ENCODE measurements at places on chromosomes 4 and X.

DNA sequence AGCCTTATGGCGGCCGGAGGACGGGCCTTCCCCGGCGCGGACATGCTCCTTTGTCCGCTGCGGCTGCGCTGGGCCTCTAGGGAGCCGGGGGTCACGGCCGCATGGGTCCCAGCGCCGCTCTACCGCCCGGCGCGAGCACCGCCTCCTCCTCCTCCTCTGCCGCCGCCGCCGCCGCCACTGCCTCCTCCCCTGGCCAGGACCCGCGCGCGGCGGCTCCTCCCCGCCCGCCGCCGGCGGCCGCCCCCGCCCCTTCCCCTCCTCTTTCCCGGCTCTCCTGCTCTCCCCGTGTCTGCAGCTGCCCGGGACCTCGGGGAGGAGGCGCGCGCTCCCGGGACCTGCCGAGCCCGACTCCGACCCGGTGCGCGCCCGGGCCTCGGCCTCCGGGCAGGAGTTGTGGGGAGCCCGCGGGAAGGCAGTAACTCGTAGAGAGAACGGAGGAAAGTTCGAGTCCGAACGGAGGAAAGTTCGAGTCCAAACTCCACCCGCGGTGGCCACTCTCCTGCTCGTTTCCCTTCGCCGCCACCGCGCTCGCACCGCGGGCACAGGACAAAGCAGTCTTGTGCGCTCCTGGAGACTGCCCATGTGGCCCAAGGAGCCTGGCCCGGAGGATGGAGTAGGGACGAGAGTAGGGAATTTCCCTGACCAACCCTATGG is at the start of gene ADGRA3:
ADGRA3 (minus strand) TSS at position 179 of the 654 bp plus-strand sequence. CDS start 282 bp downstream, outside the sequence.
- no peak for DNase-seq

- no peak for DNase-seq
These were observed 31.6 kb upstream of the SPARCL1 start for GRCh38 chr4:87560802-87561201.

DNA sequence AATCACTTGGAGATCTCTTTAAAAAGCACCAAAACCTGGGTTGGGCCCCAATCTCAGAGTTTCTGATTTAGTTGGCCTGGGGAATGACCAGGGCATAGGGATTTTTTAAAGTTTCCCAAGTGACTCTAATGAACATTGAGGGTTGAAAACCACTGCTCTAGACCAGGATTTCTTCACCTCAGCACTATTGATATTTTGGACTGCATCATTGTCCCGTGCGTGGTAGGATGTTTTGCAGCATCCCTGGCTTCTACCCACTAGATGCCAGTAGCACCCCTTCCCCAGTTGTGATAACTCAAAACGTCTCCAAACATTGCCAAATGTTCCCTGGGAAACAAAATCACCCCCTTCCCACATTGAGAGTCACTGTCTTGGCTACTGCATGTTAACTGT is 61.8 kb downstream of the ATXN3L start:
- DNase-seq = no peak

DNA sequence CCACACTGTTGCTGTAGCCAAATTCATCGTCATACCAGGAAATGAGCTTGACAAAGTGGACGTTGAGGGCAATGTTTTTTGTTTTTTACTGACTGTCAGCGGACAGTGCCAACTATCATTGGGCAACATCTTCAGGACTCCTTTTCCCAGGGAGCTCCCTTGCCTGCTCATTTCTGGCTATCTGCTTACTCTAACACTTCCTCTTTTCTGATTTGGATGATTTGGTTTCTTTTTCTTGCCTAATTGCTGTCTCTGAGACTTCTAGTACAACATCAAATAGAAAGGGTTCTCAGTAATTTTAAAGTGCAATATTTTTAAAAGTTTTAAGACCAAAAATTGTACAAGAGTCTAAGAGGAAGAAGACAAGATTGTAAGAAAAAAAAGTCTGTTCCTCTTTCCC is 92.0 kb upstream of the KLHL4 start:
- DNase-seq = no peak

DNA sequence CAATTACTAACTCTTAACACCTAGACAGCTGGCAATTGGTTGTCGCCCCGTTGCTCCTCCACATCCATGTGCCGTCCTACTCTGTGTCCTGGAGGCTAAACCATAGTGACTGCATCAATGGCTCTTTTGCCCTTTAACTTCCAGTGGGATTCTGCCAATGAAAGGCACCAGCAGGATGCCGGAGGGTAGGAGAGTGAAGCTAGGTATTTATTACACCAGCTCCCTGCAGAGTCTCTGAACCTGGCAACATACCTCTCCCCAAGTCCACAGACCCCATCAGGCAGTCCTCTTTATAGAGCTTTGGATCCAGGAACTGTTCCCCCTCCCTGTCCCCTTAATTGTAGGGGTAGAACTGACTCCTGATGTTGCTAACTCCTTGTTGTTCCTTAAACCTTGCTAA is 426.8 kb downstream of the HNRNPD start:
- no peak for DNase-seq

DNA sequence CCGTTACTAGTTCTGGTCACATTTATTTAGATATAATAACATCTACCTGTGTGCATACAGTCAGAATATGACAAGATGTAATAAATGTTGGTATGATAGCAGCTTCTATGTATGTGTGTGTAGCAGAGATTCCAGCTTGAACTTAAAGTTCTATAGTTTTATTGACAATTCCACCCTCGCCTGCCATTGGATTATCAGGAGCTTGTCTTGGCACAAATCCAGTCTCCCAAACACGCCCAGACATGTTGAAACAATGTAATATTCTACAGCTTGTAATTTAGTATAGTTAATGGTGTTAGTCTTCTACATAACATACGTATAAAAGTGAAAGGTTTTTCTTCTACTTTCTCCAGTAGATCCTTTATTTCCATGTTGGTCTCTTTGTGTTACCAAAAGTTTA is 44.4 kb downstream of the BBS12 start:
- no peak for DNase-seq

DNA sequence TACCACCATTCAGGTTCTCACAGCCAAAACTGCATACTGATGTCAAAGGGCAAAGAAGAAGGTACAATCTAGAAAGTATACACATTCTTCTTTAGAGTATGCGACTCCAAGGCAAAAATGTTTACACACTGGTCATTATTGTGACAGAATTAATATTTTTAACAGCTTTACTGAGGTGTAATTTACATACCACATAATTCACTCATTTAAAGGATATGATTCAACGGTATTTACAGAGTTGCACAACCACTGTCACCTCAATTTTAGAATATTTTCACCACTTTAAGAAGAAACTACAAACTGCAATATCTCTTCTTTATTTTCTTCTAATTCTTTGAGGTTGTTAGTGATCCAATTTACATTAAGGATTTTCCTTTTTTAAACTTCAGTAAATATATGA is 325.4 kb upstream of the SMIM31 start:
- no peak for DNase-seq

- no peak for DNase-seq
These were observed 660.5 kb upstream of the PABPC4L start for GRCh38 chr4:134862116-134862515.

GRCh38 chr4:171846232-171846631 is 33.0 kb downstream of the GALNTL6 start:
- no peak for DNase-seq

DNA sequence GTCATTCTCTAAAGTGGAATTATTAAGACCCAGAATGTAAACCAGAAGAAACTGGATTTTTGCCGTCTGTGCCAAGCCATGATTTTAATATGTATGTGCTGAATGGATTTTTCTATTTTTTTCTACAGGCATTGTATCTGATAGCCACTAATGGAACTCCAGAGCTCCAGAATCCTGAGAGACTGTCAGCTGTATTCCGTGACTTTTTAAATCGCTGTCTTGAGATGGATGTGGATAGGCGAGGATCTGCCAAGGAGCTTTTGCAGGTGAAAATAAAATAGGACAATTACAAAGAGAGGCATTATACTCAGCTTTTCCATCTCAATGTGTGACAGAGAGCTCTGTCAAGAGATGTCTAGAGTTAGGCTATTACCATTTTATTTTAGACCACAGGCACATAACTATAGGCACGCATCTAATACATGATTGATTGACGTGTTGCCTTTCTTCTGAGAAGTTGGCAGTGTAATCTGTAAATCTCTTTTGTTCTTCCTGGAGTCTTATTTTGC is 53.9 kb downstream of the CAPN6 start:
- DNase-seq = no peak

GRCh38 chrX:153438532-153438931 is 7.3 kb downstream of the TREX2 start:
- DNase-seq = no peak

GRCh38 chrX:11367609-11368430 is 74.6 kb downstream of the AMELX start:
- DNase-seq = no peak

DNA sequence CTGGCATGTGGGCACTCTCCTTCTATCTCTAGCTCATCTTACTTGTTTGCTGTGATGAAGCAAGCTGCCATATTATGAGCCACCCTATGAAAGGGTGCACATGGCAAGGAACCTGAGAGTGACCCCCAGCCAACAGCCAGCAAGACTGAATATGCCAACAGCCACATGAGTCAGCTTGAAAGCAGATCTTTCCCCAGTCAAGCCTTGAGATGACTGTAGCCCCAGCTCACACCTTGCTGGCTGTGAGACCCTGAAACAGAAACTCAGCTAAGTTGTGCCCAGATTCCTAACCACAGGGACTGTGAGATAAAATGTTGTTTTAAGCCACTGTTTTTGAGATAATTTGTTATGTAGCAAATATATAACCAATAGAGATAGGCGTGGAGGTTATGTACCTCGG is 36.2 kb downstream of the KDM5C start:
- DNase-seq = peak; percentile 0

GRCh38 chr4:8666581-8666980 is 74.0 kb downstream of the CPZ start:
- DNase-seq = no peak

GRCh38 chr4:56728512-56728911 is 47.4 kb upstream of the HOPX start:
- no peak for DNase-seq

DNA sequence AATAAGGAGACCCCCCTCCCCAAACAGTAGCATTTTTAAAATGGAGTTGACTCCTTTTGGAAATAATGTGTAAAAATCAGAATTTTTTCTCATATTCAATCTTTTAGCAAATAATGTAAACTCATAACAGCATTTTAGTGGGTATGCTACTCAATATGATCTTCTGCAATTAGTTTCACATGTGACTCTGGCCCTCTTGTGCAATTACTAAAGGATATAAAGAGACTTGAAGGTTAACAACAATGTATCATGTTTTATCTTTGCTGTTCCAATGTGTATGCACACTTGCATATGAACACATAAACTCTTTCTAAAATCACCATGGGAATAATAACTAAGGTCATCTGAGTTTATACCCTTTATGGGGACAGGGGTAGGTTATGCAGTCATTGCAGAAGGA is 39.9 kb upstream of the RXFP1 start:
- no peak for DNase-seq

DNA sequence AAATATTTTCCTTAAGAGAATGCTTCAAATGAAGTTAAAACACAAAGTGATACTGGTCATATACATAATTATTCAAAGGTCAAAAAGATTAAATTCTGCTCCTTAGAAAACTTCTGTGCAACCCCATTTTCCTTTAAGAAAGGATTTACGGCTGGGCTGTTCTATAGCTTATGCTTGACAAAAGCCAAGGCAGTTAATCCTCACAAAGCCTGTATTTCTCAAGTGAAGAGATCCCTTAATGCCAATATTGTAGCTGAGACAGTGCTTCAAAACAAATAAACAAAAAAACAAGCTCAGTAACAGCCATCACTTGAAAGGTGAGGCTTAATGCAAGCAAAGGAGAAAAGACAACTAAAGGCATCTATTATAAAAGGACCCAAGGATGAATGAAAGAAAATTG is 42.5 kb downstream of the BTC start:
- no peak for DNase-seq

GRCh38 chr4:48602763-48603162 is 112.7 kb downstream of the ZAR1 start:
- DNase-seq = no peak

DNA sequence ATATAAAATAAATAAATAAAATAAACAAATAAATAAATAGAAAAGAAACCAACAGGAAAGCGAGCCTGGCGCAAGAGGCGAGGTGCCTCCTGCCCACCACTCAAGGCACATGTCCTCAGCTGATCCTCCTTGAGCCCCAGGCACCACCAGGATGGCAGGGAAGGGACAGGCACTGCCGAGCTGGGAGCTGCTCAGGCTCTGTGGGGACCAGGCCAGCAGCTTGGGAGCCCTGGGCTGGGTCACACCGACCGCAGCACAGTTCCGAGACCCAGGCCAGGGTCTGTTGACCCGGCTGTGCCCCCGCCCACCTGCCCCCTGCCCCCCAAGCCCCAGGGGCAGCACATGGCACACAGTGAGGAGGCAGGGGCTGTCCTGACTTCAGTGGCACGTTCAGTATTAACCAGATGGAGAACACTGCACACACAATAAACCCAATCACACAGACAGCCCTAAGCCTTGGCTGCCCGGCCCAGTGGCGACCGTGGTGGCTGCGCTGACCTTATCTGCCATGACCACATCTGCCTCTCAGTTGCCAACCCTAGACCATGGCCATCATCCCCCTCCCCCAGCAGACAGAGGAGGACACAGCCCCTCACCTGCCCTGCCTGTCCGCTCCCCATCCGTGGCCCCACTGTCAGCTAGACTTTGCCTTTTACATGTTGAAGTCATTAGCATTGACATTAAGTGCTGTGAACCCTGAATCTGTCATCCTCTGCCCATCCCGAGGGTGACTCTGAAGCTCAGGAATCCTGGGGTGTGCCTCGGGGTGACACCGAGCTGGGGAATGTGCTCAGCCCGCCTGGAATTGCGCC is 2.9 kb upstream of the TREX2 start:
- DNase-seq = no peak

DNA sequence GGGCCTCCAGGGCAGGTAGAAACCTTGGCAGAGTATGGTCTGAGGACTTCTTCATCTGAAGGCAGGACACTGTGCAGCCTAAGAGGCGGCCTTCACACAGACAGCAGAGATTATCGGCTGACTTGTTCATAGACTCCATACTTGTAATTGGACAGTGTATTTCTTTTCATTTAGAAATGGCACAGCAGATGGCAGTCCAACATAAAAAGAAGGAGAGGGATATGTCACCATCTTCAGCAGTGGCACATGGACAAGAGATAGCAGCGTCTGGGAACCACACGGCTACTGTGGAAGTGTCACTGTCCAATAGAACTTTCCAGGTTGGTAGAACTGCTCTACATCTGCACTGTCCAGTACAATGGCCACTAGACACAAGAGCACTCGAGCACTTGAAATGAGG is 21.7 kb upstream of the GEMIN8 start:
- no peak for DNase-seq

- DNase-seq = no peak
These were observed 72.4 kb upstream of the GATB start for GRCh38 chr4:151833174-151833573.

DNA sequence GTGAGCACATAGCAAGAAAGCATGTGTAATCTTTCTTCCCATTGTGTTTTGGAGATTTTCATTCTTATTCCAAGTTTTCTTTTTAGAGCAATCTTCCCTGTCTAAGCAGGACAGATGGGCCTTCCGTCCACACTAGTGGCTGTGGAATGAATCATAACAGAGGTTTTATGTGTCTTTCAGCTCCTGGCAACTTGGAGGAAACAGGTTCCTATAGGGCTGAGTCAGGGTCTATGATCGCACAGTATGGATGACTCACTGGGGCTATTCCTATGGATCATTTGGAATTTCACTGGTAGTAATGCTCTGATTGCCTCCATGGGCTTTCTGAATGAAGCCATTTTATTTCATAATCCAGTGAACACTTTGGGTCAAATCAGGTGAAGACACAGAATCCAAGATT is 51.8 kb upstream of the CBLL2 start:
- DNase-seq = no peak
